Glutamatergic neuron (in vitro differentiated cells): ENCODE measurements at places on chromosomes 6 and 20.

- no peak for DNase-seq
Observed at GRCh38 chr6:44022296-44022661, 105.0 kb downstream of the MRPL14 start.

DNA sequence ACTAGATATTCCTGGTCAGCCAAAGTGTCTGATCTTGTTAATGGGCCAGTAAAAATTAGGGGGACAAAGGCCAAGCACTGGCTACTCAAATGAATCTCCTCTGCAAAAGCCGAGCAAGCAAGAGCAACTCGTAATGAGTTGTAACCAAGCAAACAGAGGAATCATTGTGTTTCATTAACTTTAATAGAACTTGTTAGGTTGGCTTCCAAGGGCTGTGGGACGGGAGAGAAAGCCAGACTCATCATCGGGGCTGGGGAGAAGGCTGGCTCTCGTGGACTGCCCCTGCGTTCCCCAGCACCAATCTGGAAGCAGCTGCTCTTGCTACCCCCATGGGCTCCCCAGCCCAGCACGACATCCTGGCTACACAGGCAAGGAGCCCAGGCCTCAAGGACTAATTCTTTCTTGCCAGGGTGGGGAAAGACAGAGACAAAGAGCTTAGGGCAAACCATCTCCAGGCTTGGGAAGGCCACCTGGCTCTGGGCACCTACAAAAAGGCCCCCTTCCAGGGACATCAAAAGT, 10.5 kb upstream of the SCUBE3 start:
- no peak for DNase-seq

- DNase-seq: no peak
Observed at GRCh38 chr6:1515280-1515679, 94.4 kb upstream of the FOXC1 start.

- no peak for DNase-seq
Observed at GRCh38 chr20:20832715-20833114, 120.3 kb upstream of the RALGAPA2 start.

DNA sequence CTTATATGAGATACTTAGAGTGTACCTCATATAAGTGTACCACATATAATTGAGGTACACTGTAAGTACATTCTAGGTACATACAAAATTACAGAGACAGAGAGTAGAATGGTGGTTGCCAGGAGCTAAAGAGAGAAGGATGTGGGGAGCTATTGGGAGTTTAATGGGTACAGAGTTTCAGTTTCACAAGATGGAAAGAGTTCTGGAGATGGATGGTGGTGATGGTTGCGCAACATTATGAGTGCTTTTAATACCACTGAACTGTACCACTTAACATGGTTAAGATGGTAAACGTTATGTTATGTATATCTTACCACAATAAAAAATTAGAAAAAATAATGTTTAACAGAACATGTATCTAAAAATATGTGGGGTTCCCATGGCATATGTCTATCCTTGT, 69.4 kb downstream of the PRND start:
- no peak for DNase-seq

GRCh38 chr20:59600472-59600871, 3.9 kb upstream of the PHACTR3 start:
- no peak for DNase-seq

- DNase-seq: no peak
Observed at GRCh38 chr6:138037009-138037504, 70.2 kb downstream of the PERP start.

- no peak for DNase-seq
Observed at GRCh38 chr6:128731249-128732165, 151.4 kb upstream of the LAMA2 start.

DNA sequence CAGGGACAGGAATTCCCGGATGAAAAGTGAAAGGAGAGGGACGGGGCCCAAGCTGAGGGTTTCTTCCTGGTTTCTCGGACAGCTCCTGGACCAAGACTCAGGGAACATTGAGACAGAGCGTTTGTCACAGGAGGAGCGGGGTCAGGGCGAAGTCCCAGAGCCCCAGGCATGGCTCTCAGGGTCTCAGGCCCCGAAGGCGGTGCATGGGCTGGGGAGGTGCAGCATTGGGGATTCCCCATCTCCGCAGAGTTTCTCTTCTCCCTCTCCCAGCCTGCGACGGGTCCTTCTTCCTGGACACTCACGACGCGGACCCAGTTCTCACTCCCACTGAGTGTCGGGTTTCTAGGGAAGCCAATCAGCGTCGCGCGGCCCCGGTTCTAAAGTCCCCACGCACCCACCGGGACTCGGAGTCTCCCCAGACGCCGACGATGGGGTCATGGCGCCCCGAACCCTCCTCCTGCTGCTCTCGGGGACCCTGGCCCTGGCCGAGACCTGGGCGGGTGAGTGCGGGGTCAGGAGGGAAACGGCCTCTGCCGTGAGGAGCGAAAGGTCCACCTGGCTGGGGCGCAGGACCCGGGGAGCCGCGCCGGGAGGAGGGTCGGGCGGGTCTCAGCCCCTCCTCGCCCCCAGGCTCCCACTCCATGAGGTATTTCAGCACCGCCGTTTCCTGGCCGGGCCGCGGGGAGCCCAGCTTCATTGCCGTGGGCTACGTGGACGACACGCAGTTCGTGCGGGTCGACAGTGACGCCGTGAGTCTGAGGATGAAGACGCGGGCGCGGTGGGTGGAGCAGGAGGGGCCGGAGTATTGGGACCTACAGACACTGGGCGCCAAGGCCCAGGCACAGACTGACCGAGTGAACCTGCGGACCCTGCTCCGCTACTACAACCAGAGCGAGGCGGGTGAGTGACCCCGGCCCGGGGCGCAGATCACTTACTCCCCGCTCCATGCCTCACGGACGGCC, 54.6 kb upstream of the POLR1H start:
- DNase-seq: peak; percentile 24

DNA sequence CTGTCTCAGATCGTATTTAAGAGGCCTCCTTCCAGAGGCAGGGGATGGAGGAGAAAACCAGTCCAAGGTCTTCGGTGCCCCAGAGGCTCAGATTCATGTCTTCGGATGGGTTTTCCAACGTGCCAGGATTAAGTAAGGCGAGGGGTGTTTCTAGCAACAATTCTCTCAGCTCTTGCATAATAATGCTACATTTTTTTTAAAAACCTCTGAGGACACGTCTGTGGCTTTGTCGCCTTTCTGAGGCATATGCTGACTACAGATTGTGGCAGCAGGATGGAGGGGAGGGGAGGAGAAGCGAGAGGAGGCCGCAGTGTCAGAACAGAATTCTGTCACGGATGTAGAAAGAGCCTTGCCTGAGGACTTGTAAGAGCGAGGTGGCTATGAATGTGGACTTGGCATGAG, 17.7 kb upstream of the CCDC167 start:
- DNase-seq: peak; percentile 68

GRCh38 chr6:77231438-77232305, 231.6 kb downstream of the HTR1B start:
- no peak for DNase-seq

DNA sequence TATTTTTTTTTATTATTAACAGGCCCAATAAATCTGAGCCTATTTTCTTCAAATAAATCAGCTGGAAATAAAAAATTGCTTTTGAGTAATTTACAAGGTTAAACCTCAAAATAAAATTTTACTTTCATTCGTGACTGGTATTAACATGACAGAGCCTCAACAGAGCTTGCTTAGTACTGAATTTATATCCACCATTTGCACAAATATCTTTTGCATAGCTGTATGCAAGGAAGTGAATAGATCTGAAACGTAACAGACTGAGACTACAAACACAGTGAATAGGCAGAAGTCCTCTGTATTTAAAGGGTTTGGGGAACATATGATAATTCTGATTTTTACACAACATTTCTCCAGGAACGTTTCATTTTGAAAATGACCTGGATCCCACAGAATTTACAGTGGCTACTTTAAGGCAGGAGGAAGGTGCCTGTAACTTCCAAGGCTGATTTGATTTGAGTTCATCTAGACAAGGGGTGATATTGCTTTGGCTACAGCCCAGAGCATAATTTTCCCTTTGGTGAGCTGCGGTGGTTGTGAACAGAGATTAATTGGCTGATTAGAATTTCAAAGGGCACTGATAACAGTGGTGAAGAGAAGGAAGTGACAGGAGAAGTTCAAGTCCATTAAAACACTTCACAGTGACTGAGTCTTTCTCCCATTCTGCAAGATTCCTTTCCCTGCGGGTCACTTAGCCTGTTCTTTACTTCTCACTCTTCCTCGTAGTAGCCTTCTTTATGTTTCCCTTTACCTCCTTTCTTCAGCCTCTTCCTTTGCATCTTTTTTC, 121.2 kb upstream of the SASH1 start:
- no peak for DNase-seq

DNA sequence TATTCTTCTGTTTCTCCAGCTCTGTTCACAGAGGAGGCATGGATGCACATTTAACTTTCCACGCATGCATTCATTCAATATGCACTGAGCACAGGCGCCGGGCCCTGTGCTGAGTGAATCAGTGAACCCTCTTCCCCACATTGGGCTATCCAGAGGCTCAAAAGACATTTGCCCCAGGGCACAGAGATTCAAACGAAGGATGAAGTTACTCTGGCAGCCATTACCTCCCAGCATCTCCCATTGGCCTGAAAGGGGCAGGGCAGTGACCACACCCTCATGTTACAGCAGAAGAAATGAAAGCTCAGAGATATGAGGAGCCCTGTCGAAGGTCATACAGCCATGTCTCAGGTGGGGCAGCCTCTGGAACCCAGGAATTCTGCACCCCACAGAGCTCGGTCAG, 26.7 kb upstream of the NOL4L start:
- no peak for DNase-seq

- DNase-seq: no peak
Observed at GRCh38 chr6:54377776-54378175, 69.5 kb downstream of the TINAG start.
